Hematopoietic multipotent progenitor cell treated with erythropoietin and hydrocortisone succinate and interleukin-3 and kit ligand, for 8 days (in vitro differentiated cells): ENCODE measurements at places on chromosomes 7 and 10.

GRCh38 chr10:28137907-28138880 lies 139.3 kb upstream of the ODAD2 start:
- no peak for DNase-seq

- no peak for DNase-seq
These were observed 44.1 kb downstream of the LOXL4 start for GRCh38 chr10:98223874-98224273.

DNA sequence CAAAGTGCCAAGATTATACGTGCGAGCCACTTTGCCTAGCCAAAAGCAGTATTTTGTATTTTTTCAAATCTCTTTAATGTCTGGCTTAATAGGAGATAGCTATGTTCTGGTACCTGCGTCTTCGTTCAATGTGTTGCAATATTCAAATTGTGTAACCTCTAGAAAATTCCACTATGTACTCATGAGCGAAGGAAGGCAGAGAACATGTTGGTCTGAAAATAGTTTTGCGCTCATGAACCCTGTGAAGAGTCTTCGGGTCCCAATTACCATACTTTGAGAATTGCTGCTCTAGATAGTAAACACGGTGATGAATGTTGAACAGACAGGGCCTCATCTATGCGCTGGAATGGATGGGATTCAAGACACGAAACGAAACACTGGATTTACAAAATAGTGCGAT lies 2.7 kb upstream of the SUV39H2 start:
- DNase-seq, result no peak

DNA sequence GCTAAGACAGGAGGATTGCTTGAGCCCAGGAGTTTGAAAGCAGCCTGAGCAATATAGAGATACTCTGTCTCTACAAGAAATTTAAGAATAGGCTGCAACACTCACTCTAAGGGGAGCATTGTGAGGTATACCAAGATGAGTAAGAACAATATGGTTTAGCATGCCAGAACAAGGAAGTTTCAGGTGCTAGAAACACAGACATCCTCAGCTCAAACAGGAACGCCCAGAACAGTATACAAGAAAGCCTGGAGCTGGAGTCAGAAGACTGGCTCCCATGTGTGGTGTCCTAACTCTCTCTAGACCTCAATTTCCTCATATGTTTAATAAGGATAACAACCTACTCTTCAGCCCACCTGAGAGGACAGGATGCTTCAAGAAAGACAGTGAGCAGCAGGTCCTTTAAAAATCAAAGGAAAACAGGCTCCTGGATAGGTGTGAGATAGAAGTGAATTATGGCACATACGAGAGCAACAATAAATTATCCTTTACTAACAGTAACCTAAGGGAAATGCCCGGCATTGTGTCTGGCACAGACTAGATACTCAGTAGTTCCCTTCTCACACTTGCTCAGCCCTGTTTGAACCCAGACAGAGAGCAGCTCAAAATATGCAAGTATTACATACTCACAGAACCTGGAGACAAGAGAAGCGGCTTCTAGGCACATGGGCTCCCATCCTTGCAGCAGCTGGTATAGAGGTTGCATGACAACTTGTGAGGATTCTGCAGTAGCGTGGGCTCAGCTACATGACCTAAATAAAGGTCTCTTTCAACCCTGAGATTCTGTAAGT lies 45.4 kb downstream of the KAT6B start:
- DNase-seq, result no peak

- DNase-seq, result no peak
These were observed 13.0 kb upstream of the HUS1 start for GRCh38 chr7:47992446-47992845.

DNA sequence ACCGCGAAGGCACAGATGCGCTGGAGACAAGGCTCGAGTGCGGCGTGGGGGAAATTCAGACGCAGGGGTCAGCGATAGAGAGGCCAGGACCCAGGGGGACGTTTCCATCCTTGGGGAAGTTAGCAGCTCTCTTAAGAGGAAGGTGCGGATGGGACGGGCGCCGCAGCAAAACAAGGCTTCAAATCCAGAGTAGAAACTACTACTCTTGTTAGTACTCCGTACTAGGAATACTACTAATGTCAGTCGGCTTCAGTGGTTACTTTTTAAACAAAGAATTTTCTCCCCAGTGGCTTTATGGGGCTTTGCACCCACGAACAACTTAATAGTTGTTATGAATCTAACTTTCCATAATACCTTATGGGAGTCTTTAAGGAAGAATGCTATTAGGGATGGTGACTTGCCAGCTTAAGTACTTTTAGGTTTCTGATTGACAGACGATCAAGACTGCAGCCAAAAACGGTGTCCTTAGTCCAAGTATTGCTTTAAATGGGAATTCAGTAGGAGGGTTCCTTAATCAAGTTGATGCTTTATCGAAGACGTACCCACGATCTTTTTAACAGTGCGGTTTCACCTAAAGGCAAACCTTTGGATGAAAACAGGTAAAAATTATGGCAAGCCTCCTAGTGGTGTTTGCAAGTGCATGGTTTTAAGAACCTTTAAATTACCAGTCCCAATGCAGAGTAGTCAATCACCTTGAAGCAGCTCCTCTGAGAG lies 812 bp upstream of the IDE start:
- peak; percentile 67 for DNase-seq

- DNase-seq, result peak; percentile 72
These were observed 86.9 kb downstream of the JAZF1 start for GRCh38 chr7:28093623-28094232.

GRCh38 chr10:94725871-94726270 lies 36.6 kb upstream of the CYP2C19 start:
- no peak for DNase-seq

- DNase-seq, result no peak
These were observed 377.1 kb downstream of the NRG3 start for GRCh38 chr10:82252081-82252480.

GRCh38 chr10:30562787-30563186 lies 66.8 kb downstream of the LYZL2 start:
- peak; percentile 31 for DNase-seq

GRCh38 chr10:106705681-106706100 lies 458.8 kb downstream of the SORCS1 start:
- DNase-seq, result peak; percentile 56

DNA sequence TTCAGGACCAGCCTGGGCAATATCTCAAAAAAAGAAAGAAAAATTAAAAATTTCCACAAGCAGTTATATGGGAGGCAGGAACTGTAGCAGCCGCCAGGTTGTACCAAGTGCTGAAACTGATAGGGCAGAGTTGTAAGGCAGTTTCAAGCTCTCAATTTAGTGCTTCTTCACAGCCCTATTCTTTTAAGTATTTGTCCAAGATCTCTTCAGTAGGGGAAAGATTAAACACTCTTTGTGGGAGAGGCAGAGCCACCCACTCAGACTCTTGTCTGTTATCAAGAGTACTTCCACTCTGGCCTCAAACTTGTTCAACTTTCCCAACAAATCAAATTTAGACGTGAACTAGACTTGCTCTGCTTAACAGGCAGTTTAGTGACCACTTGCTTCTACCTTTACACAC lies 228.7 kb downstream of the REEP3 start:
- no peak for DNase-seq

DNA sequence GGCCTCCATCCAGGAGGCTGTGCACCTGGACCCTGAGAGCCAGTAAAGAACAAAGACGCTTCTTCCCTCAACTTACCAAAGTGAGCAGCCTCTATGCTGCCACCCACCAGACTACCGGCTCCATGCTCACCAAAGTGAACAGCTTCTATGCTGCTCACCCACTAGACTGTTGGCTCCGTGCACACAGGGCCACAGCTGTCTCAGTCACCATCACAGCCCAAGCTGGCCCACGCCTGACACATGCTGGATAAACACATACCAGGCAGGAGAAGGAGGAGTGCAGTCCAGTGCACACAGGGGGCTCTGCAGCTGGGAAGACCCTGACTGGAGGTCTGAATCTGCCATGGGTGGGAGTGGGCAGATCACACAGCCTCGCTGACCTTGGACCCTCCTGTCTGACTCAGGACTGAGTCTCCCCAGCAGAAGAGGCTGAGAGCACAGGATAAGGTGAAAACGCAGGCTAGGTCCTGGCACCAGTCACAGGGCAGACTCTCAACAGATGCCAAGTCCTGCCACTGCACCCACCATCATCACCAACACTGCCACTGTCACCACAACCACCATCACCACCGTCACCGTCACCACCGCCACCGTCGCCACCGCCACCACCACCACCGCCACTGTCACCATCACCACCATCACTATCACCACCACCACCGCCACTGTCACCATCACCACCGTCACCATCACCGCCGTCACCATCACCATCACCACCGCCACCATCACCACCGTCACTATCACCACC lies 130.9 kb downstream of the MAD1L1 start:
- DNase-seq, result no peak

GRCh38 chr10:45354261-45354660 lies 19.8 kb upstream of the ALOX5 start:
- no peak for DNase-seq

DNA sequence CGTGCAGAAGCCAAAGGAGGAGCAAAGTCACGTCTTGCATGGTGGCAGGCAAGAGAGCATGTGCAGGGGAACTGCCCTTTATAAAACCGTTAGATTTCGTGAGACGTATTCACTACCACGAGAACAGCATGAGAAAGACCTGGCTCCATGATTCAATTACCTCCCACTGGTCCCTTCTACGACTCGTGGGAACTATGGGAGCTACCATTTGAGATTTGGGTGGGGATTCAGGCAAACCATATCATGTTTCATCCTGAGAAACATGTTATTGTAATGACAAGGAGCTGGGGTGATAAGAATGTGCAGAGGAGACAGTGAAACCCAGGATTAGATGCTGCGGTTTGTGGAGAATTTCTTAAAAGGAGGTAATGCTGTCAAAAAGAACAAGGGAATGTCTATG lies 34.0 kb downstream of the THNSL1 start:
- DNase-seq, result no peak

DNA sequence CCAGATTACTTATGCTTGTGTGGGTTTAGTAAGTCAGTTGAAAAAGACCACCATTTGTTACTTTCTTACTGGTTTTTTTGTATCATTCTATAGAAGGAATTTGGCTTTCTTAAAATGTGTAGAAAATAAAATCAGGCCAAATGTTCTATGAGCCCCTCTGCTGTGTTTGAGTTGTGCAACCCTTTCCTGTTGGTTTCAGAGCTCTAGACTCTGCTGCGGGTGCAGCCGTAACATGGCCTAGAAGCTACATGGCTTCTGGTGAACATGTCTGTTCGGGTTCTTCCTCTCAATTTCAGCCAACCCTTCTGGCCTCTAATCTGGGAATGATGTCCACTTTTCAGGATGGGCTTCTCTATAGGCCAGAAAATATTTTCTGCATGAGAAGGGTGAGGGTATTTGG lies 56.6 kb upstream of the RAB18 start:
- DNase-seq, result no peak

DNA sequence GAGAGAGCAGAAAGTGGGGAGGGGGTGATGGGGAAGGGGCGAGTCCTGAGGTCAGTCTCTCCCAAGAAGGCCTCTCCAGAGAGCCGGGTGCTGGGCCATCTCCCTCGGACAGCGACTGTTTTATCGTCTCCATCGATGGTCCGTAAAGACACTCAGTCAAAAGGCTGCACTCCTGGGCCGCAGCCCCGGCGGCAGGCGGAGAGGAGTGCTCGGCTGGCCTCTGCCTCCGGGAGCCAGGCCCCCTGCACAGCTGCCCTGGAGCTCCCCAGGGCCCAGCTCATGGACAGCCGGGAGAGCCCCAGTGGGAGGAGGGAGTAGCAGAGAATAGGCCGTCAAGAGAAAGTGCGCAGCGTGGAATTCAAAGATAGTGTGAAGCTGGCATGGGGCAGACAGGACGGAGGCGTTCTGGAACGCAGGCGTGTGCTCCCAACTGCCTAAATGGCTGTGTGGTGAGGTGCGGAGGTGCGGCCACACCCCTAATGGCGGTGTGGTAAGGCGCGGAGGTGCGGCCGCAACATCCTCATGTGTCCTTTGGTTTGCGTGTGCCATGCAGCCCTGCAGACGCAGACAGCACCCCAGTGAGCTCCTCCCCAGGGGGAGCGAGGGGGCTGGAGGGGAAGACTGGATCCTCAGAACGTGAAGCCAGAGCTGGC lies 477.5 kb upstream of the FOXK1 start:
- DNase-seq, result no peak

- DNase-seq, result no peak
These were observed 283.3 kb upstream of the SEMA3A start for GRCh38 chr7:84477786-84478478.

DNA sequence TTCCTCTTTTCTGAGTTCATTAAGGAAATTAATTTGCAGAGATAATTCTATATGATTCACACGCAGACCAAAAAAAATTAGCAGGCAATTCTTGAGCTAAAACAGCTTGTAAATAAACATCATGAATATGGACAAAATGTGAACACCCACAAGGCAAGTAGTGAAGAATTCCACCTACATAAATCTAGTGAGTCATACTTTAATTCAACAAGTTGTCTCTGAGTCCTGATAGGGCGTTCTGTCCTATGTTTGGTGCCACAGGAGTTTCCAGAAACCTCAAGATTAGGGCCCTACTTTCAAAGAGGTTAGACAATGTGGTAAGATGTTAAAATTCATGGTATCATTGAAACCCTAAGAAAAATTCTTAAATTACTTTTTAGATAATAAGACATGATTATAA lies 122.3 kb downstream of the SGMS1 start:
- DNase-seq, result peak; percentile 54

DNA sequence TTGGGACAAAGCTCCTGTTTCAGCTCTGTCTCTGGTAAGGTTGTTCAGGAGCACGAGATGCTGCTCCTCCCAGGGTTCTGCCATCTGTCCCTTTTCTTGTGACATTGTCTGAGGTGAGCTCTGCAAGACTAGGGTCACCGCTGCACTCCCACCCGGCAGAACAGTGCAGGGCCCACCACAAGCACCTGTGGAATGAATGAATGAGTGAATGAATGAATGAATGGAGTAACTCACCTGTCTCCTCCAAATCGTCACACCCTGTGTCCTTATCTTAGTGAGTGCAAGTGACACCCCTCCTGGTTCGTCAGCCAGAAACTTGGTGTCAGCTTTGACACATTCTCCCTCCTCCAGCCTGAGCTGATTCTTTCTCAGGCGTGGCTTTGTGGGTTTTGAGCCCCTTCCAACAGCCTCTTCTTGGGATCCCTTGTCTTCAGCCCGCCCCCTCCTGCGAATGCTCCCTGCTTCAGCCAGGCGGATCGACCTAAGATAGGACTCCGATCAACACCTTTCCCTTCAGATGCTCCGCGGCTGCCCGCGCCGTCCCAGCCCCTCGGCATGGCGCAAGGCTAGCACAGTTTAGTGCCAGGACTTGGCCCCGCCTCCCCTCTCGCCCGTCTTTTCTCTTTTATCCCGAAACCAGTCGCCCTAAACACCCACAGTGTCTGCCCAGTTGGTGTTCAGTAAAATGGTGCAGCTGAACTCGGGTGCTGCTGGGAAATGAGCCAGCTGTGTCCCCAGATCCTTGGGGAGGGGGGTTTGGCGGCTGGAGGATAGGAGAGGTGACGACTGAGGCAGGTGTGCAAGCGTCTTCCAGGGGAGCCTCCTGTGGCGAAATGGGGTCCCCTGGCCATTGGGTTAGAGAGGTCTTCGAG lies 89.3 kb downstream of the BEND7 start:
- DNase-seq, result no peak

DNA sequence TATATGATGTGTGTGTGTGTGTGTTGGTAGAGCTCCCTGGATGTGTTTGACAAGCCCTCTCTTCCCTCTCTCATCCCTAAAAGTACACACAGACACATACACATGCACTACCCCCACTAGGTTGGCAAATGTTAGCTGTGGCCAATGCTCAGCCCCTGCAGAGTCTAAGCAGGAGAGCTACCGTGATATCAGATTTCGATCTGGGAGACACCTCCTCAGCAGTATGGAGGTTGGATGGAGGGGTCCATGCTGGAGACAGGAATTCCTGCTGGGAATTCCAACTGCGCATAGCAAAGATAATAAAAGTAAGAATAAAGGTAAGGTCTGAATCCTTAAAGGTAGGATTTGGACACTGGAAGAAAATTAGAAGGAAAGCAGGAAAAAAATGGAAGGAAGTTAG lies 85.7 kb downstream of the C10orf90 start:
- no peak for DNase-seq
